Activated T-cell treated with anti-CD3 and anti-CD28 coated beads for 4 hours (primary cell): ENCODE measurements at places on chromosomes 6 and 20.

- no peak for DNase-seq
Observed at GRCh38 chr20:24032400-24032898, 43.9 kb upstream of the GGTLC1 start.

DNA sequence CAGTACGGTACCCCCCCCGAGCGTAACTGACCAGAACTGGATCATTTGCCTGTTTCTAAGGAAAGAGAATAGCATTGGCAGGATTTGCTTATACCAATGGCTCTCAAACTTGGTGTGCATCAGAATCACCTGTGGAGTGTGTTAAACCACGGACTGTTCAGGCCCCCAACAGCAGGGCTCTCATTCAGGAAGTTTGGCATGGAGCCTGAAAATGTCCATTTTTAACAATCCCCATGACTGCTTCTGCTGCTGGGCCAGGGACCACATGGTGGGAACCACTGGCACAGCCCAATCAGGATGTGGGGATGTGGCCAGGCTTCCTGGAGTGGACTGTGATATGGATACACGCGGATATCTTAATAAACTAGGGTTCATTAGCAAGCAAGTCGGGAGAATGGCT lies 53.9 kb downstream of the GTF2H5 start:
- no peak for DNase-seq

DNA sequence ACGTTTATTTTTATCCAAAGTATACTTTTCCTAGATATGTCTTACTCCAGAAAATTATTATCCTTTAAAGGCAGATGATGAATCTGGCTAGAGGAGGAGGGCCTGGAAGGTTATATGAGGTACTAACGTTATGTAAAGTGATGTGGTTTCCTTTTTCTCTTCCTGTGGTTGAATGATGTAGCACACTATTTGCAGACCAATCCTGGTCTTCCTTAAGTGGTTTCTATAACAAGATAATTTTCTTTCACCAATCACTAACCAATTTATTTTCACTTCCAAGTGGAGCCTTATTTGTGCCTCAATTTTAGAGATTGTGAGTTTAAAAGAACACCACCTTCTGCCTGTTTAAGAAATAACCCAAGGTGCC lies 154.6 kb upstream of the SOX4 start:
- no peak for DNase-seq

- DNase-seq = no peak
Observed at GRCh38 chr6:12331474-12331873, 41.3 kb downstream of the EDN1 start.

- DNase-seq = no peak
Observed at GRCh38 chr6:114718716-114719270, 376.0 kb upstream of the HS3ST5 start.

- no peak for DNase-seq
Observed at GRCh38 chr20:43787937-43788336, 61.1 kb upstream of the GTSF1L start.

- DNase-seq = no peak
Observed at GRCh38 chr20:41169791-41170351, 32.5 kb downstream of the PLCG1 start.

DNA sequence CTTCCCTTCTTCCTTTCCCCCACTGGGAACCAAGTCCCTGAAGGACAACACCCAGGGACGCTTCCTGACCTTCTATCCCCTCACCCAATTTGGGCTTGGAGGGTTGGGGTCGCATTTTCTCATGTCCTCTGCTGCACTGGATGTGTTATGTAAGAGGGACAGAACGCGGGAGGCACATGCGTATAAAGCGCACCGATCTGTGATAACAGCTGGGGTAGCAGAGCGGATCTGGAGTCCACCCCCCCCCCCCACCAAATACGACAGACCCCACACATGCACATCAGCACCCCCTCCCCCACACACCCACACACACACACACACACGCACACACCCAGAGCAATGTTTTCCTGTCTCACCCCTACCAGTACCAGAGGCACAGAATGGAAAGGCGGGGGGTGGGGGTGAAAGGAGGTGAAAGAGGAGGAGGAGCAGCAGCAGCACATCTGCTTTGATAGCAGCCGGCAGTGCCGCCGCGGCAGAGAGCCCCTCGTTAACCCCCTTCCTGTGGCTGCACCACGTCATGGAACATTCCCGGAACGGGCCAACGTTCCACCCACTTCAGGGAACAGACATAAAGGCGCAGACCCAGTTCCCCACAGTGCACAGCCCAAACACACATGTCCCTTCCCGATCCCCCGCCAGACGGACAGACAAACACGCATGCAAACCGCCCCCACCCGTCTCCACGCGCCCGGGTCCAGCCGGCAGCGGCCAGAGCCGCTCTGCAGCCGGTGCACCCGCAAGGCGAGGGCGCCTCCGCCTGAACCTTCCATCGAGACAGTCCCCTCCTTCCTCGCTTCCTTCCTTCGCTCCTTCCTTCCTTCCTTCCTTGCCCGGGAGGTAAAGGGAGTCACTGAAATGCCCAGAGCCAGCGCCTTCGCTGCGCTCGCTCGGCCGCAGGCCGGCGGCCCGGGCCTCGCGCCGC lies 590 bp downstream of the HIVEP2 start:
- DNase-seq = peak; percentile 95

DNA sequence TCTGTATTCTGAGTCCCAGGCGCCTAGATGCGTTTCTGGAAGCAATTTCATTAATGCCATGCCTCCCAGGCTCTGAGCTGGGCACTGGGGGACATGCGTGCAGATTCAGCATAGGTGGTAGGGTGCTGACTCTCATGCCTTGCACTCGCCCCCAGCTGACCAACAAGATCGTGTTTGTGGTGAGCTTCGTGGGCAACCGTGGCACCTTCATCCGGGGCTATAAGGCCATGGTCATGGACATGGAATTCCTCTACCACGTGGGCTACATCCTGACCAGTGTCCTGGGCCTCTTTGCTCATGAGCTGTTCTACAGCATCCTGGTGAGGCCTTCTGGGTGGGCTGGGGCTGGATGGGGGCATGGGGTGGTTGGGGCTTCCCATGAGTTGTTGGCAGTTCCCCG lies 21.6 kb downstream of the UQCC2 start:
- no peak for DNase-seq
